Fibroblast of skin of right quadriceps (primary cell): ENCODE measurements at places on chromosomes 7 and 10.

DNA sequence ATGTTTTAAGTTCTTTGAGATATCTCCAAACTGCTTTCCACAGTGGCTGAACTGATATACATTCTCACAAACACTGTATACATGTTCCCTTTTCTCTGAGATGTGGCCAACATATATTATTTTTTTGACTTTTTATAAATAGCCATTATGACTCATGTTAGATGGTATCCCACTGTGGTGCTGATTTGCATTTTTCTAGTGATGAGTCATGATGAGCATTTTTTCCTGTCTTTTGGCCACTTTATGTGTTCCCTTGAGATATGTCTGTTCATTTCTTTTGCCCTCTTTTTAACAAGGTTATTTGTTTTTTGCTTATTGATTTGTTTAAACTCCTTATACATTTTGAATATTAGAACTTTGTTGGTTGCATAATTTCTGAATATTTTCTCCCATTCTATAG, 1055.1 kb downstream of the NXPH1 start:
- peak; percentile 92 for DNase-seq

DNA sequence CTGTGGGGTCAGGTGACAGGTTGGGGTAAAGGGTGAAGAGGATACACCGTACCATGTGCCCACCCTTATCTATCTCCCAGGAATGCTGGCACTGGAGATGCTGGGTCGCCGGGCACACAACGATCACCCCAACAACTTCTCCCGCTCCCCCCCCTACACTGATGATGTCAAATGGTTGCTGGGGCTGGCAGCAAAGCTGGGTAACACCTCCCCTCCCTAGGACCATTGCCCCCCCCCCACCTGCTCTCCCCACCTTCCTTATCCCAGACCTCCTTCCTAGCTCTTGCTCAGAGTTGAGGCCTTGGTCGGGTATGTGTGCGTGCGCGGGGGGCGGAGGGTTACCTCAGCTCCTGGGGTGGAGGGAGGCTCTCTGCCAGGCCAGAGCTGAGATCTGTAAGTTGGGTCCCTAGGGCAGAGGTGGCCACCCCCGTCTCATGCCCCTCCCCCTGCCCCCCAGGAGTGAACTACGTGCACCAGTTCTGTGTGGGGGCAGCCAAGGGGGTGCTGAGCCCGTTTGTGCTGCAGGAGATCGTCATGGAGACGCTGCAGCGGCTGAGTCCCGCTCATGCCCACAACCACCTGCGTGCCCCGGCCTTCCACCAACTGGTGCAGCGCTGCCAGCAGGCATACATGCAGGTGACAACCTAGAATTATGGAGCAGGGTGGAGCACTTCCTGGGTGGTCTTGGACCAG, 10.7 kb downstream of the NDST2 start:
- no peak for DNase-seq

GRCh38 chr7:5445981-5446594, 22.5 kb upstream of the TNRC18 start:
- no peak for DNase-seq

- no peak for DNase-seq
Measured at GRCh38 chr7:28524978-28525377, 112.7 kb downstream of the CREB5 start.

- DNase-seq, result peak; percentile 24
Measured at GRCh38 chr7:149662591-149663095, 110.7 kb downstream of the ZNF467 start.

DNA sequence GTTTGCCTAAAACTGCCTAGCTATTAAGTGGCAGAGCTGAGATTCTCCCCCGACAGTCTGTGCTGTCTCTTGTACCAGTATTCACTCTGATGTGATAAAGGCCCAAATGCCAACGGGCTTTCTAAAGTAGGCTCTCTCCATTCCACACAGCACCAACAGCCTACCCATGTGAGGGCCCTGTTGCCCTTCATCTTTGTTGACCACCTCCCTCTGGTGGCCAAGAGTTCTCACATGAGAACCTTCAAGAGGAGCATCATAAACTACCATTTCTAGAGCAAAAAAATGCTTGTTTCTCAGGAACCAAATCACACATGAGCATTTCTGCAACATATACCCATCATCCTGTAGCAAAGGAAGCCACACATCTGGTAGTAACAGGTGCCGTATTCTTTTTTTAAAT, 185.8 kb downstream of the GRM8 start:
- no peak for DNase-seq

GRCh38 chr10:86733260-86733671, 23.2 kb upstream of the BMPR1A start:
- no peak for DNase-seq

DNA sequence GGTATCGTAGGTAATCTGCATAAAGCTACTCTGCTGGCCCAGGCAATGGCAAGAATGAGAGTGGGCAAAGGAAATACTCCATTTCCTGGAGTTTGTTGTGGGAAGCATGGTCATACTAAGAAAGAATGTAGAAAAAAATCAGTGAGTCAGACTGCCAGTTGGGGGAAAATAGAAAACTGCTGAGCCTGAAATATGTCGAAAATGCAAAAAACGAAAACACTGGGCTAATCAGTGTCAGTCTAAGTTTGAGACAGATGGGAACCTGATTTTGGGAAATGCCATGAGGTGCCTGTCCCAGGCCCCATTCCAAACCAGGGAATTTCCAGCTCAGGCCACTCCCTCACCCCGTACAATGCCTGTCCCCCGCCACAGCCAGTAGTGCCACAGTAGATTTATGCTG, 150.0 kb downstream of the ZNF33B start:
- peak; percentile 11 for DNase-seq

GRCh38 chr10:11144626-11145494, 127.2 kb downstream of the CELF2 start:
- no peak for DNase-seq

GRCh38 chr10:77971804-77972144, 45.2 kb upstream of the DLG5 start:
- DNase-seq, result no peak

DNA sequence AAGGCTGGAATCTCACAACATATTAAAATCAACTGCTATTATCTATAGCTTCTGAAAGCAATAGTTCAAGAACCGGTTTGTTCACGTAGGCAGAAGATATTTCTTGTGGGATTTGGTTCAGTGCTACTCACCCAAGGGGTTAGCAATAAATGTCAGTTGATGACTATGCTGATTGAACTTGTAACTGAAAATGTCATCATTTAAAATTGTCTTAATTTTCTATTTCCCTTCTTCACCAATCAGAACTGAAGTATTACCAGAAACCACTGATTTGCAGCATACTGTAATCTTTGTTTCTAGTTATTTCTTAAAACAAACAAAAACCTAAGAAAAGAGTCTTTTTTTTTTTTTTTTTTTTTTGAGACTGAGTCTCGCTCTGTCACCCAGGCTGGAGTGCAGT, 46.1 kb downstream of the CPEB3 start:
- no peak for DNase-seq

- no peak for DNase-seq
Measured at GRCh38 chr7:50748472-50748871, 34.2 kb downstream of the GRB10 start.

GRCh38 chr7:104878577-104878976, 135.4 kb upstream of the KMT2E start:
- no peak for DNase-seq

GRCh38 chr7:155490697-155491628, 33.0 kb downstream of the EN2 start:
- DNase-seq, result no peak

DNA sequence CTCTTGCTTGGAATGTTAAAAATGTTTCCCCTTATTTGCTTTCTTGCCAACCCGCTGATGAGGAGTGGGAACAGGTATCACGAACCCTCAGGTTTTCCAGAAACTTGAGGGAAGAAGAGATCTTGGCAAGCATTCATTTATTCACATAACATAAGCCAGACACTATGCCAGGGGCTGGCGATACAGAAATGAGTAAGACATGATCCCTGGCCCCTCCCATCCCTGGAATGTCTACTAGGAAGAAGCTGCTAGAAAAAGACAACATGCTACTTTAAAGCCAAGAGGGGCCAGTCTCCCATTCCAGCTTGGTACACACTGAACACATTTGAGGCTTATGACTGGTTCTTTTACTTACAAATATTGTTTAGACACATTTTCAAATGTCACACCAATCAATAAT, 26.4 kb downstream of the SLC35B4 start:
- peak; percentile 25 for DNase-seq

- no peak for DNase-seq
Measured at GRCh38 chr7:36942955-36943354, 218.7 kb upstream of the AOAH start.

GRCh38 chr10:63798599-63799498, 277.6 kb downstream of the REEP3 start:
- peak; percentile 93 for DNase-seq

DNA sequence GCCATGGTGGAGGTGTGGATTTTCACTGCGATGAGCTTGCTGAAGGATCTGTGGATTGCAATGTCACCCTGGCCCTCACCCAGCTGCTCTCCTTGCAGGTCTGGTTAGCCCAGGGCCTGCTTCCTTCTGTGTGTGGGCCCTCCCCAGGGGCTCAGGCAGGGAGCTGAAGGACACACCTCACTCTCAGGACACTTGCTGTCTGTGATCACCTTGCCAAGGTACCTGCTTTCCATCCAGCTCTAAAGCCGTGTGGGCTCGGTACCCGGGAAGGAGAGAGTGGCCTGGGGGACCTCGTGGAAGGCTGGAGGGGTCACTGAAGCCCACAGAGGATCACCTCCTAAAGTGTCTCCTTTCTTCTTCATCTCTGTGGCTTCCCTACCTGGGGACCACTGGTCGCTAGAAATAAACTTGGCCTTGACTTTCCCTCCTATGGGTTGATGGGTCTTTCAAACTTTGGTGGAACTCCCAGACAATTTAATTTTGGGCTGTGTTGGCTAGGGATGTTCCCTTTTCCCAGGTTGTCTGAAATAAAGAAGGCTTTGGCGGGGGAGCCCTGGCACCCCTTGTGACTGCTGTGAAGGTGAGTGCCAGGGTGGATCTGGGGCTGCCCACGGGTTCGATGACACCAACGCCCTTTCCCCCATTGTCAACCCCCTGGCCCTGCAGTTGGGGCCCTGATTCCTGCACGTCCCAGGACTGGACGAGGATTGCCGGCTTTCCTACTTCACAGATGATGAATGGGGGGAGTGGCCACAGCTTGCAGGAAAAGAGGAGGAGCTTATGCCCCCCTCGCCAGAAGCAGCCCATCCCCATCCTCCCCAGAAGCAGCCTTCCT, 331.0 kb downstream of the ADARB2 start:
- DNase-seq, result no peak

DNA sequence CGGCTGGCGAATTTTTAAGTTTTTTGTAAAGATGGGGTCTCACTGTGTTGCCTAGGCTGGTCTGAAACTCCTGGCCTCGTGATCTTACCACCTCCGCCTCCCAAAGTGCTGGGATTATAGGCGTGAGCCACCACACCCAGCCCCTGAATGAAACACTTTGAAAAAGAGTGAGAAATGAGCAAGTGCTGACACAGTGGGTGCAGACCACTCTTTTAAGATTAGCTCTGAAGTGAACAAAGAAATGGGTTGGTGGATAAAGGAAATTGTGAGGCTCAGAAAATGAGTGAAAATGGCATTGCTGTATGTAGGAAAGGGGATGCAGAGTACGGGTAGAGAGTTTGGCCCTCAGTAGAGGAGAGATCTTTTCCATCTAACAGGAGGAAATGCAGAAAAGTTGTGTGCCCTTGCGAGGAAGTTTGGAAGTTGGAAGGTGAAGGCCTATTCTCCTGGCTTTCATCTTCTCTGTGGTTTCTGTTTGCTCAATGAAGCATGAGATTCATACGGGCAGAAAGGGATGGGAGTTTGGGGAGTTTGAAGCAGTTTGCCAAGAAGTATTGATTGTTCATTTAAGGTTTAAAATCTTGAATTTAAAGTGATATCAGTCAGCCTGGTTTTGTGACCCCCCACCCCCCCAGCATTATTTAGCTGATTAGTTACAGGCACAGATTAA, 11.0 kb downstream of the MAPK8 start:
- no peak for DNase-seq

- no peak for DNase-seq
Measured at GRCh38 chr7:103690242-103690974, 244.4 kb upstream of the SLC26A5 start.

- DNase-seq, result peak; percentile 22
Measured at GRCh38 chr7:133649593-133649992, 396.7 kb downstream of the EXOC4 start.

GRCh38 chr10:48237259-48238250, 36.9 kb downstream of the FRMPD2 start:
- no peak for DNase-seq

DNA sequence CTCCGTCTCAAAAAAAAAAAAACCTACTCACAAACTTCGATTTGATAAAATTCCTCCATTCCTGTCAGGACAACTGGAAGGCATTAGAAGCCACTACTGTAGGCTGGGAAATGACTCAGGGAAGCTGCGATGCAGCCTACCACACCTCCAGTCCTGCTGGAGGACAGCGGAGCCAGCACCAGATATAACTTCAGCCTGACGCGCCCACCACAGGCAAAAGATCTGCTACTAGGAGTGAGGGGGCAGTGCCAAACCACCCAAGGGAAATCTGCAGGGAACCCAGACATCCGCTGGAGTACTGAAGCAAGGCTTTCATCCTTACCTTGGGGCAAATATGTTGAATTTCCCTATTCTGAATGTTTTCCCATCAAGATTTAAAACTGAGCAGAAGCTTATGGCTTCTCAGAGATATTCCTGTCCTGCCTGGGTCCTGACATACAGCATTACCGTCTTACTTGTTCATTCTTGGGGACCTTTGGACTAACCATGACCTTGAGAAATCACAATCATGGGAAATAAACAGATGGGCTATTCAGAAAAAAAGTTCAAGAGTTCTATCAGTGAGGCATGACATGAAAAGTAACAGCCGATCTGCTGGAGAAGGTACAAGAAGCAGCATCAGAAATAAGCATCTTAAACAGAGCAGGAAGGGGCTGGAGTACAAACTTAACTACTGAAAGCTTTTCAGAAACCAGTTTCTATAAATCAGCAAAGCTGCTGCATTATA, 20.4 kb downstream of the BCCIP start:
- no peak for DNase-seq

GRCh38 chr7:70997261-70997660, 134.7 kb upstream of the GALNT17 start:
- no peak for DNase-seq

GRCh38 chr10:99859585-99859984, 77.1 kb downstream of the ABCC2 start:
- no peak for DNase-seq

DNA sequence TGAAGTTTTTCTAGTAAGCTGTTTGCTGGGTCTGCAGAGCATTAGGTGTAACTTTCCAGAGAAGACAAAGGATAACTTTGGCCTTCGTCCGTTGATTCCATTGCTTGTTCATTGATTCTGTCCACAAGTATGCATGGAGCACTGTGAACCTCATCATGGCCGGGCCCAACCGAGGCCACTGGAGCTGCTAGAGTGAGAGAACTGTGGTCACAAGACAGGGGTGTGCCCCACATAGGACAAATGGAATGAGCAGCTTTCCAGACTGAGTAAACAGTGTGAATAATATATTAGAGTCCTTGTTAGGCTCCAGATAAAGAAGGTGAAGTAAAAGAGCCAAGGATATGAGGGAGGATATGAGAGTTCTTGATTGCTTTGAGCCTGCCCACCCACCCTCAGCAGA, 24.9 kb downstream of the MBL2 start:
- DNase-seq, result no peak
